Renal cortical epithelial cell (primary cell): ENCODE measurements at places on chromosomes 13 and 19.

GRCh38 chr13:85362980-85363379 lies 436.2 kb downstream of the SLITRK6 start:
- DNase-seq: no peak

DNA sequence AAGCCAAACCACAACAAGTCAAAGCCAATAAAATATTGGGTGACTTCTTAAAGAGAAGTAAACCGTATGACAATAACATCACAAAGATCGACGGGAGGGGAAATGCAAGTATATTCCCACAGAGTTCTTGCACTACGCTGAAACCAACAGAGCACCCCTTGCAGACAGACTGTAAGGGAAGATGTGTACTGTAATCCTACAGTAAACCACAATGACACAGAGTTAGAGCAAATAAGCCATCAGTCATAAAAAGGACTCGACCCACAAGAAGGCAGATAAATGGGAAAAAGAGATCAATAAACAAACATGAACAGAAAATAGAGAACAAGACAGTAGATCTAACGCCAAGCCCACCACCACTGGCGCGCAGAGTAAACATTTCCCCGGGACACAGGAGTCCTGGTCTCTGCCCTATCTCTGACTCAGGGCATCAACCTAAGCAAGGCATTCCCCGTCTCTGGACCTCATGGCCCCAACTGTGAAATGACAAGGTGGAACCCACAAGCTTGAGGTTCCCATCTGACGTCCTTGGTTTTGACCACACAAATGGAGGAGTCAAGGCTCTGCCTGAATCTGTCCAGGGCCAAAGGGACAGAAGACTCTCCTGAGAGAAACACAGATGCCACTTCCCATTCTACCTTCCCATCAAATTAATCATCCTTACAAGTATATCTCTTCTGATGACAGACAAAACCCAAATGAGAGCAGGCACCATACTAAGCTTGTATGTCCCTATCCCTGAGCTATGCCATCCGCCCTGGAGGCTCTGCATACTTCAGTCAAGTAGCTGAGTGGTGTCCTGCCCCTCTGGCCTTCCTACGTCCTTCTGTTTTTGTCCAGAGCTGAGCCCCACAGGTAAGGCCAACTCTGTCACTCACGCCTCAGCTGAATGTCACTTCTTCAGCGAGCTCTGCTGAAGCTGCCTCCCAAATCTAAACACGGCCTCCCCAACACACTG lies 15.0 kb downstream of the SAFB2 start:
- no peak for DNase-seq

DNA sequence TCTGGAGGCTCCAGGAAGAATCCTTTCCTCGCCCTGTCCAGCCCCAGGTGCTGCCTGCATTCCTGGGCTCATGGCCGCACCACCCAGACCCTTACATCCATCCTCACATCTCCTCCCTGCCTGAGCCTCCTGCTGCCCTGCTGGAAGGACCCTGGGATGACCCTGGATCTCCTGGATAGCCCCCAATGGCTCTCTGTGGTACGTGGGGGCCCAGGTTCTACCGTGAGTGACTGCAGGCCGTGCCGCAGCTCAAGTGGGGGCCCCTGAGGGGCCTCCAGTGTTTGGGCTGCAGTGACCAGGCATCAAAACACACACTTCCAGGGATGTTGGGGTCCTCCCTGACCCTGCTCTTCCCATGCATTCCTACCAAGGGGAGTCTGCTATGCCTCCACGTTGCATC lies 8.3 kb upstream of the MCF2L start:
- no peak for DNase-seq

DNA sequence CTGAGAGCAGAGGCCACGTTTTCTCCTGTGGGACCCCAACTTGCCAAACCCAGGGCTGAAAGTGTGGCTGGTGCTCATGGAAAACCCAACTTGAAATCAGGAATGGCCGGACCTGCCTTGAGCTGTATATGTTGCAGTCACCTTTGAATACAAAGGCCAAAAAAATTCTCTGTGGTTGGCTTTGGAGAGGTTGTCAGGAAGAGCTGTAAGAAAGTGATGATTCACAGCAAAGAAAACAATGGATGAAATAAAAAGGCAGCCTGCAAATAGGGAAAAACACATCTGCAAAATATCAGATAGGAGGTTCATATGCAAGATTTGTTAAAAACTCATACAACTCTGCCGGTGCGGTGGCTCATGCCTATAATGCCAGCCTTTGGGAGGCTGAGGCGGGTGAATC lies 715.8 kb downstream of the UQCRFS1 start:
- DNase-seq: peak; percentile 68

GRCh38 chr13:31314961-31315360 lies 115.2 kb downstream of the B3GLCT start:
- DNase-seq: no peak

GRCh38 chr13:58907347-58907746 lies 1256.4 kb downstream of the DIAPH3 start:
- no peak for DNase-seq

- DNase-seq: no peak
Observed at GRCh38 chr19:14039181-14039580, 7.6 kb downstream of the IL27RA start.
